ENCODE measurements at places on chromosomes 3 and 15.

- DNase-seq: no peak
These were observed 36.4 kb downstream of the UBP1 start for GRCh38 chr3:33403756-33404155.

DNA sequence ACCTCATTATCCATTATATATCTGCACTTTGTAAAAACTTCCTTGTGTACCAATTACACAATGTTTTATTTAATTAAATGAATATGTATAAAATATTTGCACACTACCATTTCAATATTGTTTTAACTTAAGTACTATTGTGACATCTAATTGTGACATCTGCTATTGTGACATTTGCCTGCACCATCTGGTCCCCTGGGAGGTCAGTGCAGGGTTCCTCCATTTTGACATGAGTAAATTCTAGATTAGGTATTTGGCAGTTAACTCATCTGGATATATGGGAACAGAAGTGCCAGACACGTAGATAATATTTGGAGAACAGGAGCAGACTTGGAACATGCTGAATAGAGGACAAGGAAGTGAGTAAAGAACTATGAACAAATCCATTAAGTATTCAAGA is 332.1 kb downstream of the VGLL3 start:
- DNase-seq: no peak

DNA sequence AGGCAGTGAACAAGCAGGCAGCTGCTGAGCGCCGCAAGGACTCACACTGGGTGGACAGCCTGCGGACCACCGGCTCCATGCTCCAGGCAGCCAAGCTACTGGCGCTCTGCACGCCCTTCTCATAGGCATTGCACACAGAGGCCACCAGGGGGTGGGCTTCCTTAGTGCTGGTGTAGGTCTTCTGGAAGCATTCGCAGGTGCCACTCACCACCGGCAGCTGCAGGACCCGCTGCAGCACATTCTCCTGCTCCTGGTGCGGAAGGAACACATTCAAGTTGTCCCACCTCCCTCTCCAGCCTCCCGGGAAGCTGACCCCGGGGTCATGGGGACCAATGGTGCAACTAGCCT is 6.0 kb downstream of the PLIN1 start:
- DNase-seq: peak; percentile 31

- no peak for DNase-seq
These were observed 964.7 kb downstream of the TUSC7 start for GRCh38 chr3:117674321-117674720.

GRCh38 chr15:59203657-59204056 is 3.0 kb upstream of the LDHAL6B start:
- DNase-seq: no peak

GRCh38 chr15:101277038-101277822 is at the start of gene SELENOS:
Gene SELENOS (minus strand): TSS chr15:101277485. CDS start chr15:101277417, 68 bp downstream.
- peak; percentile 86 for DNase-seq

- no peak for DNase-seq
These were observed 184.3 kb downstream of the UBE2E2 start for GRCh38 chr3:23387286-23387918.

GRCh38 chr15:83320404-83320803 is 35.9 kb upstream of the BNC1 start:
- DNase-seq: no peak

DNA sequence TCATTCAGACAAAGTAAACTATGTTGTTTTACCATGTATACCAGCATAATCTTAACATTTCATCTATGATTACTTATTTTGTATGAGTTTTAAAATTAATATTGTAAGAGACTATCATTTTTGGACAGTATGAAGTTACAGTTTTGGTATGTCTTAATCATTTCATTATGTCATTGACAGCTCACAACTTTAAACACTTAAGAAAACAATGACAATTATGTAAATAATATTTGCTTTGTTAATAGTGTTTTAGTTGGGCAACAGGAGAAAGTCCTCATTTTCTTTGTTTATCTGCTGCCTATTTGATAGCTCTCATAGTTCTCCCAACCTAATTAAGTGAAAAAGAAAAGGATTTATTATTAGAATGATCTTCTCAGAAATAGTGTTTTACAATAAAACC is 80.2 kb downstream of the MEF2A start:
- no peak for DNase-seq

DNA sequence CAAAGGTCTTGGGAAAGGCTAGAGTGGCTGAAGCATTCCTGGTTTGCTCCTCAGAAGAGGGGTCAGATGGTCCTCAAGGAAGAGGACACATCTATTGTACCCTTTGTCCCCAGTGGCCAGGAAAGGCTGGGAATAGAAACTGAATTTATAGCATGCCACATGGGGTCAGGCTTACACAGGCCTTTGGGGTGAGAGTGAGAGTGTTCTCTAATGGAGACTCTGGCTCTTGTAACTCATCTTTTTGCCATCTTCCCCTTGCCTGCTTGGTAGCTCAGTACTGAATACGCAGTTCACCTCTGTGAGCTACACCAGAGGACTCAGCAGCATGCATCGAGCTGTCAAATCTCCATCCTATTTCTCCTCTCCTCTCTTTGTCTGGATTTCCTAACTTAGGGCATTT is 87.5 kb downstream of the ATP2B2 start:
- peak; percentile 55 for DNase-seq

GRCh38 chr3:155431856-155432570 is 138.5 kb upstream of the STRIT1 start:
- DNase-seq: no peak

DNA sequence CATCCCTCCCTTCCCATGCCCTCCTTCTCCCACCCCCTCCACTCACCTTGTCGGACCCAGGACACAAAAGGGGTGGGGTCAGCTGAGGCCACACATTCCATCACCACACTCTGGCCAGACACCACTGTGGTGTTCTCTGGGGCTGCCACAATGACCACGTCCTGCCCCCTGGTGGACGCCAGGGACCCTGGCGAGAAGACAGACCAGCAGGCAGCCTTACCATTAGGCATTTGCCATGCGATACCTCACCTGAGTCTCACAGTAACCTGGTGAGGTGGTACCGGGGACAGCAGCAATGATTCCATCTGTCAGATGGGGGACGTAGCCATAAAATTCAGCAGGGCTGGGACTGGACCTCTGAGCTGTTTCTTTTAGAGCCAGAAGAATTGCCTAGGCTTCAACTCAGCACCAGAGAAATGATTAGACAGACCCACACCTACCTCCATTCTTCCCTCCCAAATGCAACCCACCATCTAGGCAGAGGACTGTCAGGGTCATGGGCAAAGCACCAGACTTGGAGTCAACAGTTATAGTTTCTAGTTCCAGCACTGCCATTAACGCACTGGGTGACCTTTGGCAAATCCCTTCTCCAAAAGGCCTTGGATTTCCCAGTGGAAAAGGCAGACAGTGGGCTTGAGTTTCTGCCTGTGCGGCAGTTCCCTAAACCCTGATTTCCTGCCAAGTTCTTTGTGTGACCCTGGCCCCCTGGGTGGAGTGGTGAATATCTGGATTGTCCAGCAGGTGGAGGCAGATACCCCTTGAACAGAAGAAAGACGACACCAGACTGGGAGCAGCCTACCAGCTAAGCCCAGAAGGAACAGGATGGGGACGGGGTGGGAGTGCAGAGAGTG is 21.8 kb downstream of the IGDCC4 start:
- DNase-seq: peak; percentile 73

DNA sequence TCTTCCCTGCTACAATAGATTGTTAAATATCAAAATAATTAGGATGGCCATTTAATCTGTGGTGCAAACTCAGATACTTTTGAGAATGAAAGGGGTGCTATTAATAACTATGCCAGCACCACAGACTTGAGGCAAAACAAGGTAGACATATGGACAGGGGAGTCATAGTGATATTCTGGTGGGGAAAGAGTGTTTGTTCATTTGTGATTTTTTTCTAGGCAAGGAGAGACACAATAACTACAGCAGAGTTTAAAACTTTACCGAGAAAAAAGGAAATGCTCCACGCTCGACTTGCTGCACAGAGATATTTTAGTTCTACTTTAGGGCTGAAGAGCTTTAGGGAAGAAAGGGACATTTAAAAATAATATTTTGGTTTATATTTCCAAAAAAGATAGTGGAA is 611.2 kb upstream of the GRM7 start:
- DNase-seq: no peak

DNA sequence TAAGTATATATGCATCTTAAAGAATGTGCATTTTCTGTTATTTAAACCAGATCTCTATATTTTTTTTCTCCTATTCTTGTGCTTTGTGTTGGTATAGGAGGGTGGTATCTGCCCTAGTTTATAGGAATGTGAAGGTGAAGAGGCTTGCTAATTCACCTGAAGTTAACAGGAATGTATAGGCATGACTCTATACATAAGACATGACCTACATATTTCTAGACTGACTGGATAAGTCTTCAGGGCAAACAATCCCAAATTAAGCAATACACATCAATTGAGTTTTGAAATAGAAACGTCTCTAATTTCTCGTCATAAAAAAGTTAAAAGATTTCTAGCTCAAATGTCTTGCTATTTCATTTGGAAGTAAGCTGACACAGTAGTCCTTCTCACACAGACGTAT is 410.0 kb downstream of the DIPK2A start:
- DNase-seq: no peak

GRCh38 chr15:45550436-45550835 is 27.9 kb upstream of the SLC30A4 start:
- DNase-seq: no peak

DNA sequence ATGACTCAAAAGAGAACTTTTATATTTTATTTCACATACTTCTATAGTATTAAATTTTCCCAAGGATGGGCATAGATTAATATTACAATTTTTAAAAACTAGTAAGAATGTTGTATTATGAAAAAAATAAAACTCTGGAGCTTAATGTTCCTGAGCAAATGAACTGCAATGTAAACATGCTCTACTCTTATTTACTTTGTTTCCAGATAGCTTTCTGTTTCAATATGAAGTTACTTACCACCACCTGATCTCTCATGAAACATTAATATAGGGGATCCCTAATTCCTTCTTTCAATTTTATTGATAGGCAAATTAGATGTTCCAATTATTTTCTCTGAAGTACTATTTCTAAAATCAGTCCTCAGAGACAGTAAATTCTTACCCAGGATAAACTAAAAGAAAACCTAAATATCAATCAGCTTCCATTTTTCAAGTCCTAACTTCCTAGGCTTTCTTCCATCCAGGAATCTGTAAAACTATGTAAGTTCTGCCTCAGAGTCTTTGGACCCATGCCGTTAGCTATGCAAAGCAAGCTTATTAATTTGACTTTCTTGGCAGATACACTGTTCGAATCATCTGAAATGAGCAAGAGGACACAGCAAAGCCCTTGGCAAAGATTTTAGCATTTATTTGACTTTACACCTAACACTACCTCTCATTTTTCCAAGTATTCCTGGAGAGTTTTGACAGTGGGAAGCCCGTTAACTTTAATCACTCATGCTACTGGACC is 93.2 kb downstream of the PLCH1 start:
- no peak for DNase-seq

DNA sequence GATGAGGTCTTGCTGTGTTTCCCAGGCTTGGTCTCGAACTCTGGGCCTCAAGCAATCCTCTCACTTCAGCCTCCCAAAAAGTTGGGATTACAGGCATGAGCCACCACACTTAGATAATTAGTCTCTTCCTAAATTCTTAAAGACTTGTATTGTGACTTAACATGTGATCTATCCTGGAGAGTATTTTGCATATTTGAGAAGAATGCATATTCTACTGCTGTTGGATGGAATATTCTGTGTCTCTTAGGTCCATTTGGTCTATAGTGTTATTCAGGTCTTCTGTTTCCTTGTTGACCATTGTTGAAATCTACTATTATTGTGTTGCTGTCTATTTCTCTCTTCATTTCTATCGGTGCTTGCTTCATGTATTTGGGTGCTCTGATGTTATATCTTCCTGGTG is 60.1 kb upstream of the VILL start:
- DNase-seq: no peak

- DNase-seq: no peak
These were observed 214.9 kb downstream of the TCF12 start for GRCh38 chr15:57133127-57133968.

- DNase-seq: no peak
These were observed 210.2 kb downstream of the THSD4 start for GRCh38 chr15:71325481-71325880.

DNA sequence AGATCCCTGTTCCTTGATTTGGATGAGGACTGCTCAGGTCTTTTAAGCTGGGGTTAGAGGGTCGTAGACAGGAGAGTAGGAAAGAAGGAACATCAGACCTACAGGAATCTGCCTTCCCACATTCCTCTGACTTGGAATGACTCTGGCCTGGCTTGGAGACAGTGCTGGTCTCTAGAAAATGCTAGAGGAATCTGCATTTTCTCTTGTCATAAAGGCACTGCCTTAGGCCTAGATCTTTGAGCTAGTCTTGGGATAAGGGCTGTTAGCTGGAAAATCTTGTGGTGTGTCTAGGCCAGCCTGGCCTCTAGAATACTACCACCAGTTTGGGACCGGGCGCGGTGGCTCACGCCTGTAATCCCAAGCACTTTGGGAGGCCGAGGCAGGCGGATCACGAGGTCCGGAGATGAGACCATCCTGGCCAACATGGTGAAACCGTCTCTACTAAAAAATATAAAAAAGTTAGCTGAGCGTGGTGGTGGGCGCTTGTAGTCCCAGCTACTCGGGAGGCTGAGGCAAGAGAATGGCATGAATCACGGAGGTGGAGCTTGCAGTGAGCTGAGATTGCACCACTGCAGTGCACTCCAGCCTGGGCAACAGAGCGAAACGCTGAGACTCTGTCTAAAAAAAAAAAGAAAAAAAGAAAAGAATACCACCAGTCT is 17.3 kb upstream of the BSN start:
- no peak for DNase-seq

DNA sequence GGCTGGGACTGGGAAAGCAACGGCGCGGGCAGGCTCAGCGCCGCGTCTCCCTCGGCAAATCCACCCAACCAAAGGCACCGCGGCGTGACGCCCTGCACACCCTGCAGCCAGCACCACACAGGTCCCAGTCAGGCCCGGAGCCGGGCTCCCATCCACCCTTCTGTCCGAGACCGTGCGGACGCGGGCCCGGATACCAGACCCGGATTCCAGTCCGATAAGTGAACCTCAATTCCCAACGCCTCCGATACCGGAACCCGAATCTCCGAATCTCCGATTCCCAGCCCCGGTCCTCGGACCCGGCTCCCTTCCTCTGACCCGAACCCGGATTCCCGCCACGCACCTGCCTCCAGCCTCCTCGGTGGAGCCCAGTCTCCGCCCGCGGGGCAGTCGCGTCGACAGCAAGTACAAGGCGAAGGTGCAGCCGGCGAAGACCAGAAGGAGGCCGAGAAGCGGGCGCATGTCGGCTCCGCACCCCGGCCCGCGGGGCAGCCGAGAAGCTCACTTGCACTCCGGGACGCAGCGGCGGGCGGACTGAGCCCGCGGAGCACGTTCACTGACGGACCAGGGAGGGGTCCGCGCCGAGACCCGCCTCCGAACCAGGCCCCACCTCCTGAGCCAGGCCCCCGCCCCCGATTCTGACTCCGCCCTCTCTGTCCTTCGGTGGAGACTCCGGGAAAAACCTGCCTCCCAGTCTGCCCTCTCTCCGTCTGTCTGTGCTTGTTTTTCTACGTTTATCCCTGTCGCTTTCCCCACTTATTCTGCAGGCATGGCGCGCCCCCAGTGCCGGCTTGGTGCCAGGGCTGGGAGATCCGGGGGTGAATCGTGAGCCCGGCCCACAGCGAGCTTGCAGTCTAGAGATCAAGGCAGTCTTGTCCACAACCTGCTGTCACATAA is at the start of gene TMEM41A:
Gene TMEM41A (minus strand): TSS at position 533 of the 894 bp plus-strand sequence. CDS start 74 bp downstream, at position 459.
- peak; percentile 89 for DNase-seq
